ENCODE measurements at places on chromosomes 1 and 21.

- no peak for DNase-seq
Observed at GRCh38 chr1:82861749-82862148, 1061.0 kb downstream of the ADGRL2 start.

DNA sequence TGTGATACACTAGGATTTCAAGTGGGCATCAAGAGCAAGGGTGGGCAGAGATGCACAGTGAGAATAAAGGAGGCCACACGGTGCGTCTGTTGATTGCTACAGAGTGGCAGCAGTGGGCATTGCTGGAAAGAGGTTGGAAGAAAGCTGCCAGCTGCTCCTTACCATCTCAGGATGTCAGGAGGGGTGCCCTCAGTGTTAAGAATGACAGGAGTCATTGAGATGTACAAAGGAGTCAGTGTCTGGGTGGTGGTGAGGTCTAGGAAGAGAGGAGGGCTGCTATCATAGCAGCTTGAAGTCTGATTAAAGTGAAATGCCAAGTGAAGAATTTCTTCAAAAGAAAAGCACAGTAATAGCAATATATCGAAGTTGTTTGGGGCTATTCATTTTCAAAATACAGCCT, 992.7 kb downstream of the TTLL7 start:
- no peak for DNase-seq

- no peak for DNase-seq
Observed at GRCh38 chr1:206537141-206537540, 29.8 kb downstream of the RASSF5 start.

DNA sequence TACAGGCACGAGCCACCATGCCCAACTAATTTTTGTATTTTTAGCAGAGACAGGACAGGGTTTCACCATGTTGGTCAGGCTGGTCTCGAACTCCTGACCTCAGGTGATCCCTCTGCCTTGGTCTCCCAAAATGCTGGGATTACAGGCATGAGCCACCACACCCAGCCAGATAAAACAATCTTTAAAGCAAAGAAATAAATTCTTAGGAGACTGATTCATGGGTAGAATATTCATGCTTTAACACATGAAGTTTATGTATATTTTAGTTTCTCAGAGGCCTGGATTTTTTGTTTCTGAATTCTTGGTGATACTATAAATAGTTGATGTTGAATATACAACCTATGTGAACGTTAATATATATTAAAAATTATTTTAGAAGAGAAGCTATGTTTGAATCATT, 127.4 kb upstream of the KIAA1614 start:
- no peak for DNase-seq

- DNase-seq, result no peak
Observed at GRCh38 chr1:30638811-30639210, 84.6 kb downstream of the MATN1 start.

DNA sequence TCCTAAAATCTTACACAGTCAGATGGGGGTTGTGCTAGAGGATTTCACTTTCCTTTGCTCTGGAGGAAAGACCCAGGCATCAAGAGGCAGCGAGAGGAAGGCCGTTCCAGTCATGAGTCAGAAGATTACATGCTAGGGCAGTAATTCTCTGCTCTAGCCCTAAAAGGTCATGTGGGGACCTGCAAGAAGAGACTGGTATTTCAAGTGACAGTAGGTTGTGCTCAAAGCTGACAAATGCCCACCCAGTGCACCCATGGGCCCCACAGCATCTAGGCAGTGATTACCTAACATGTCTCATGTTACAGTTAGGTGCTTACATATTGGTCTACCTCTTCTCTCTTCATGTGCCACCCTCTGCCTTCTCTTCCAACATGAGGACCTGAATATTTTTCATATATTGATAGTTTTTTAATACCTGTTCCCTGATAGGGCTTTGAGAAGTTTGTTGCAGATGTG, 99.7 kb upstream of the BEND5 start:
- DNase-seq, result no peak

GRCh38 chr1:245332513-245332912, 177.7 kb downstream of the KIF26B start:
- DNase-seq, result no peak

DNA sequence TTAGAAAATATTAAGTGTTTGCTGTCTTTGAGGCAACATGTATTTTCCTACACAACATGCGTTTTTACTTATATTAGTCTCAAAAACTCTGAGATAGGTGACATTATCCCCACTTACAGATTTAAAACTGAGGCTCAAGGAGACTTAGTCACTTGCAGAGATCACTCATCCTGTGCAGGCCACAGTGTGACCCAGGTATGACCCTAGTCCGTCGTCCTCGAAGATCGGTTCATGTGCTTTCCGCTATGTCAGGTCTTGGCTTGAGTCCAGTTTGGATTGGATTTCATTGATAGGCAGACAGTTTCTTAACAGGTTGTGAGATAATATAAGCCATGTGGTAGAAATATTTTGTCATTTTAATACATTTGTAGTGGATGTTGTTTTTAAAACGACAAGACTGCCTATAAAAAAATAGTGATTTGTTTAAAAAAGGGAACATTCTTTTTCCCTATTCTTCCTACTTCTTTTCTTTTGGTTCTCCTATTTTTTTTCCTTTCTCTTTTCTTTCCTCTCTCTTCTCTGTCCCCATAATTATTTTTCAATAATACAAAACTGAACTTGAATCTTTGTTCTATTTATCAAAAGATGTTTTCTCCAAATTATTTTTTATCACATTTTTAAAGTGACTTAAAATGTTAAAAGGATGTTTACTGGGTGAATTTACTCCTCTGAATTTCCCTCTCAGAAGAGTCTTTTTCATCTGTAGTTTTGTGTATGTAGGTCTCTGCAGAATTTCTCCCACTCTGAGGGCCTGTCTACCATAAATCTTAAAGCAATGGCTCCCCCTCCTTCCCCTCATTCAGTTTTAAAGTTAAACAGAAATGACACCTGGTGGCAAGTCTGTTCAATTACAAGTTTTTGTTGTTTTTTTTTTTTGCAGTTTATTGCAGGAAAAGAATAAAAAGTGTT, 81.8 kb downstream of the PHTF1 start:
- no peak for DNase-seq

DNA sequence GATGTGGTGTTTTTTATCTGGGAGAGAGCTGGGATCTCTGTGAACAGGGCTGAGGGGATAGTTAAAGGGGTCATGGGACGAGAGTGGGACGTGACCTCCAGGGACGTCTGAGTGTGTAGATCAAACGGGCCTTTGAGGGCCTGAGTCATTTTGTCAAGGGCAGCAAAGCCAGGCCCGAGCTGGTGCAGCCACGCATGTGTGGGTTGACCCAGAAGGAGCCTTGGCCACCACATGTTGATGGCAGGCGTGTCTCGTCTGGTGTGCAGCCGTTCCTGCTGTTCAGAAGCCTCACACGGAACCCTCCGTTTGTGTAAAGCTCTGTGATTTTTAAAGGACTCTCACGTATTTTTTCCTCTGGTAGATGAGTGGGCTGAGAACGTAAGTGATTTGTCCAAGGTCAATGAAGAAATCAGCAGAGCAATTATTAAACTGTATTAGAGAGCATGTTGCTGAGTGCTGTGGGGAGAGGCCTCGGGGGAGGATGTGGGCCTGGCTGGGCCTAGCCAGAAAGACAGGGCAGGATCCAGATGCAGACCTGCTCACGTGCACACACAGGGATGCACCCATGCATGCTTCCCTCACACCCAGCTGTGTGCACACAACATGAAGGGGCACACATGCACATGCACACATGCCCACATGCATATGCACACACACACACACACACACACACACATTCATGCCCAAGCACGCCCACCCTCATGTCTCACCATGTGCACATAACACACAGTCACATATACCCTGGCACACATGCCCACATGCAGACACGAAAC, 89.8 kb downstream of the AJAP1 start:
- DNase-seq, result no peak

DNA sequence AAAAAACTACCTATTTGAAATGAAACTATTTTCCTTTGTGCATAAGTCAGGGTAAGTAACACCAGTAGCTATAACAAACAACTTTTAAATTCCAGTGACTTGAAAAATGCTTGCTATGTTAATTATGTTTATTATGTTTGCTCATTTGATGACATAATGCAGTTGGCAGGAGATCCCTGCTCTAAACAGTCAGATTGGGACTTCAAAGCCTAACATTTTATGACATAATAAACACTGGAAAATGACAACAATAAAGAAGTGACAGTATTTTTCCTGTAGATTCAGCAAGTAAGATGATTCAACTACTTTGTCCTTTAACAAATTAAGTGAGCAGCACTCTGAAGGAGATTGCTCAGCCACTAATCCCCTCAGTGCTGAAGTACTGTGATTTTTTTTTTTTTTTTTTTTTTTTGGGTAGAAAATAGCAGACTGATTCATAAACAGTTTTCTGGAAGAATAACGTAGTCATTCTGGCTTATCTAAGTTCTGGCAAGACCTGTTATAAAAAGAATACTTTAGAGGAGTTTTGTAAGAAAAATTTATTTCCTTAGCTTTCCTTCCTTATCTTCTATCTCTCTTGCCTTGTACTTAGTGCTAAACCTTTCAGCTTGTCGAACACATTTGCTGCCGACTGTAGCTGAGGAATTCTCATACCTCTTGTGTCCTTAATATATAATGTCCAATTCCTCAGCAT, 207.2 kb downstream of the PTGER3 start:
- DNase-seq, result no peak

DNA sequence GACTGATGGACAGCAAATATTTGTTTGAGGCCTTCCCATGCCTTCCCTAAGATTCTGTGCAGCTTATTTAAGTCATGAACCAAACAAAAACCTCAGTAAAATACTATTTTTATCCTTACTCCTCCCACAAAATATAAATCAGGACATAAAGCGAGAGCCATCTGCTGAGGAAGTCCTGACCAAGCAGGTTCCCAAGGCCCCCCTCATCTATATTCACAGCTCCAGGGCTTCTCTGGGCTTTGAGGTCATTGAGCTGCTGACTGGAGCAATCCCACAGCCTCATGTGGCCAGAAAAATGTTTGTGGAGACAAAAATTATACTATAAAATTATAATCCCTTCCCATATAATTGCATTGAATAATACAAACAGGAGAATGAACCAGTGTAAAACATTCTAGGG, 846.2 kb downstream of the ADGRL2 start:
- no peak for DNase-seq

DNA sequence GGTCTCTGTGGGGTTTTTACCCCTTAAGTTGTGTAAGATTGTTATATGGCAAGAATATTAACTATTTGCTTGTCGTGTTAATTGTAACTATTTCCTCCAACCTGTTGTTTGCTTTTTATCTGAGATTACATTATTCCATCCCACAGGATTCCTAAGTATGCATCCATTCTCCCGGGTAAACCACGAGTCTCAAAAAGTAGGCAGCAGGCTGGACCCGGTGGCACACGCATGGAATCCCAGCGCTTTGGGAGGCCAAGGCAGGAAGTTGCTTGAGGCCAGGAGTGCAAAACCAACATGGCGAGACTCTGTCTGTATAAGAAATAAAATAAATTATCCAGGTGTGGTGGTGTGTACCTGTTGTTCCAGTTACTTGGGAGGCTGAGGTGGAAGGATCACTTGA, 12.6 kb upstream of the RSPO1 start:
- no peak for DNase-seq

DNA sequence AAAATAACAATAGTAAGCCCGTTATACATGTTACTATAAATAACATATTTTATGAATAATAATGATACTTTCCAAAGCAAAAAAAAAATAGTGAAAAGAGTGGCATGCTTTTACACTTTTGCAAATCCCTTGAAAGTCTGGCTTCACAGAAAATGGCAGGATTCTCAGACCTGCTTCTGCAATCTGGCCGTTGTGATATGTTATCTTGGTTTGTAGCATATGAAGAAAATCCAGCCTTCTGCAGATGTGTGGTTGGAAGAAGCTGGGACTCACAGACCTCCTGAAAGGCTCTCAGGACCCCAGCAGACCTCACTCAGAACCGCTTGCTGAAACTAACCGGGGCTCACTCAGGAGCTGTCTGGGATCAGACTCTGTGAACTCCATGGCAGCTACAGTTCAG, 256.0 kb upstream of the TMEM51 start:
- no peak for DNase-seq

GRCh38 chr1:225815526-225816178, 5.7 kb downstream of the EPHX1 start:
- DNase-seq, result no peak

DNA sequence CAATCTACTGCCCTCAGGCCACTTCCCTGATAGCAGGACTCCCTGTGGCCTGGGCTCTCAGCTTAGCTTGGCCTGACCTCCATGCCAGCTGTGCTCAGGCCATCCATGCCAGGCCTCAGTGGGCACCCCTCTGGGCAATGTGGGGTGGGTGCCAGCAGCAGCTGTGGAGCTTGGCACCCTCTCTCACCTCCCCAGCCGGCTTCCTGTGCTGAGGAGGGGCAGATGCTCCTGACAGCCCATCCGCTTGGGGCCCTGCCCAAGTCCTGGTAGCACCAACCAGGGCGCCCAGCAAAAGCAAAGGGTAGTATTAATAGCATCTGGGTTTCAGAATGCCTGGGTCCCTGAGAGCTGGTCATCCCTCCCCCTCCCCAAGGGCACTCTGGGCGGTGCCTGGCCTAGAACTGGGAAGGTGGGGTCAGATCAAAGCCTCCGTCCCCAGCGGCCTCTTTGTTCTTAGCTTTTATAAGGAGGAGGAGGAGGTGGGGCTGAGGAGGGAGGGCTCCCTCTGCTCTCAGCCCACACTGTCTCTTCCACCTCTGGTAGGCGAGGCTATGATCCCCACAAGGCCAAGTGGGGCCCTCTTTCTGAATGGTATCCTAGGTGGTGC, 6.1 kb downstream of the EFNA4 start:
- DNase-seq, result no peak

DNA sequence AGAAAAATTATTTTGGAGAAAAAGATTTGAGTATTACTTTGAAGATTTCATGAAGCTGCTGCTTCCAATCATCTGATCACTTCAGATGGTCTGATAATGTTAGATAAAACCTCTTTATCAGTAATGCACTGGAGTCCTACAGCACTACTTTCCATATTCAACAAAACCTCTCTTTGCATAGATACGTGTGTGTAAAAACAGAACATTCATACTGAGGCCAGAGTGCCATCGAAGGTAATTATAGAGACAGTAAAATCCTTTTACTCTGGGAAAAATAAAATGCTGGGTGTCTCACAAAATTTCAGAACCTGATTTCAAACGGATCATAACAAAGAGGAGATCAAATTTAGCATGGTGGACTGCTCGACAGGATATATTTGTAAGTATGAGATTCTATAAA, at the start of gene RGS13:
TSS of gene RGS13 (plus strand) at position 209 of the 400 bp plus-strand sequence. CDS start 8,188 bp downstream, outside the sequence.
- no peak for DNase-seq

DNA sequence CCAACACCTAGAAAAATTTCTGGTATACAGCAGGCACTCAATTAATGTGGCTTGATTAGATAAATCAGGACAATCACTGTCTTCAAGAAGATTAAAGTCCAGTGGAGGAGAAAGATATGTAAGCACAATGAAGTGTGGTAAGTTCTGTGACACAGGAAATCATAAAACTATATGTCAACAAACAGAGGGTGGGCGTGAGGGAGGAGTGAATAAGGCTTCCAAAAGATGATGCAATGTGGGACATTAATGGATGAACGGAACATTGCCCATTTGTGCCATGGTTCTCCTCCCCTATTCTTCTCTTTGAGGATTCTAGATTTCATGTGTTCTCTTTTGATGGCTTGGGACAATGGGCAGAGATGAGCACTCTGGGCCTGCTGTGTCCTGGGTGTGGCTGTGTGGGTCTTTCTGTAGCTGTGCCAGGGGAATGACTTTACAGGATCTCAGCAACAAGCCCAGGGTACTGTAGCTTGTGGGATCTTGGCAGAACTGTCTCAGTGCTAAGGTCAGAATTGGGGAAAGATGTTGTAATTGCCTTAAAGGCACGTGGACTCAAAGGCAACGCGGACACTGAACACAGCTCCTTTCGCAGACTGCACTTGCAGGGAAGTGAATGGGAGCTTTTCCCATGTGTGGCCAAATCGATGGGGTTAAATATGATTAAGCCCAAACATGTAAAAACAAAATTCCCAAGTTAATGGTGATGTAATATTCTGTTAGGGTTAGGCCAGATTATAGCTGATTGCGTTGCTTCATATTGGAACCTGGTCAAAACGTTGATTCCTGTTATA, 366.9 kb downstream of the TGFB2 start:
- DNase-seq, result no peak
